SK-N-SH treated with all-trans-retinoic acid at 6 μM for 48 hours (cell line): ENCODE measurements at places on chromosomes 1 and 21.

GRCh38 chr1:218526198-218526580, 181.1 kb downstream of the TGFB2 start:
- no peak for ATAC-seq

DNA sequence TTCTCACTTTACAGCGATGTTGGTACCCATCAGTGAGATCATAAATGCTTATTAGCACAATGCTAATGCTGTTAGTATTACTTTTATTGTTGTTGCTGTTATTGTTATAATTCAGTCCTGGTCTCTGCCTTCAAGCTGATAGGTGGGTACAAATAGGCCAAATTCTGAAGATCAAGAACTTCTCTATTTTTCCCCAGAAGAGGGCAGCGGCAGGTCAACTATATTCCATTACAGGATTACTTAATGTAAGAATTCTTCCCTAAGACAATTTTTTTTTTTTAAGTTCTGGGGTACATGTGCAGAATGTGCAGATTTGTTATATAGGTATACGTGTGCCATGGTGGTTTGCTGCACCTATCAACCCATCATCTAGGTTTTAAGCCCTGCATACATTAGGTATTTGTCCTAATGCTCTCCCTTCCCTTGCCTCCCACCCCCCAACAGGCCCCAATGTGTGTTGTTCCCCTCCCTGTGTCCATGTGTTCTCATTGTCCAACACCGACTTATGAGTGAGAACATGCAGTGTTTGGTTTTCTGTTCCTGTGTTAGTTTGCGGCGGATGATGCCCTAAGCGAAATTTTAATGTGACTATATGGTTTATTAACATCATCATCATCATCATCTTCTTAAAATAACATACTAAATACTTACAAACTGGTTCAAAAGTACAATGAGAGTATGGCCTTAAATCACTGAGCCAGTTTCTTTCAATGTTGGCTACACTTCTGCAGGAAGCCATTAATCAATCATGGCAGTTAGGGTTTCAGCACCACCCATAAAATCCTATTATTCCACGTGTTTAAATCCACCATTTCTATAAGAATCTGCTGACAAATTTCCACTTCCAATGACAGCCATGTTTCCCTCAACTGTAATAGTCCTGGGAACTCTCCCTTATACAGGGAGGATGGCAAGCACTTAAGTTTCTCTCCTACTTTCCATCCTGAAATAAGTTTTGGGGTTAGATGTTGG, 19.2 kb downstream of the SLC19A2 start:
- ATAC-seq: peak; percentile 94

- ATAC-seq: no peak
Measured at GRCh38 chr1:56533621-56534020, 45.7 kb downstream of the PLPP3 start.

DNA sequence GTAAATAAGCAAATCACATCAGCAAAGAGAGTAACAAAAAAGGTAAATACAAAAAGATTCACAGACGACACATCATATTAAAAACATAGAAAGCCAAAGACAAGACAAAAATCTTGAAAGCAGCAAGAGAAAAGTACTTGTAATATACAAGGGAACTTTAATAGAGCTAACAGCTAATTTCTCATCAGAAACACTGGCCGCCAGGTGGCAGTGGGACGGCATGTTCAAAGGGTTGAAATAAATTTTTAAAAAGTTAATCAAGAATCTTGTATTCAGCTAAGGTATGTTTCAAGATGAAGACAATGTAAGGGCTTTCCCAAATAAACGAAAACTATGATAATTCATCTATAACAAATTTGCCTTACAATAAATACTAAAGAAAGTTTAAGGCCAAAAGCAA, 358.1 kb downstream of the LRRIQ3 start:
- no peak for ATAC-seq

DNA sequence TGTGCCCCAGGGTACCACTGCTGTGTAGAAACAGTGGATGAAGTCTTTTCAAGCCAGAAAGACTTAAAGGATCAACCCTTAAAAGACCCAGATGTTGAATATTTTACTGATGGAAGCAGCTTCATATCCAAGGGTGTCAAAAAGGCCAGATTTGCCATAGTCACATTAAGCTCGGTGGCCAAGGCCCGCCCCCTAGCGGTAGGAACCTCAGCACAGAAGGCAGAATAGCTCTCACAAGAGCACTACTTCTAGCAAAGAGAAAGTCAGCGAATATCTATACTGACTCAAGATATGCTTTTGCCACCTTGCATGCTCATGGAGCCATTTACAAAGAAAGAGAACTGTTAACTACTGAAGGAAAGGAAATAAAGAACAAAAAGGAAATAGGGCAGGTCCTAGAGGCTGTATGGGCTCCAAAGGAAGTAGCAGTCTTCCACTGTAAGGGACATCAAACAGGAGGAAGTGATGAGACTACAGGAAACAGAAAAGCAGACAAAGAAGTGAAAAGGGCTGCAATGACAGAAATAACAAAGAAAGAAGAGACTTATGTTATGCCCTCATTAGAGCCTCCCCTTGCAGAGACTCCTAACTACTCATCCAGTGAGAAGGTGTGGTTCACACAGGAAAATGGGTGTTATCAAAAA, 90.5 kb downstream of the LIPI start:
- ATAC-seq: peak; percentile 87

DNA sequence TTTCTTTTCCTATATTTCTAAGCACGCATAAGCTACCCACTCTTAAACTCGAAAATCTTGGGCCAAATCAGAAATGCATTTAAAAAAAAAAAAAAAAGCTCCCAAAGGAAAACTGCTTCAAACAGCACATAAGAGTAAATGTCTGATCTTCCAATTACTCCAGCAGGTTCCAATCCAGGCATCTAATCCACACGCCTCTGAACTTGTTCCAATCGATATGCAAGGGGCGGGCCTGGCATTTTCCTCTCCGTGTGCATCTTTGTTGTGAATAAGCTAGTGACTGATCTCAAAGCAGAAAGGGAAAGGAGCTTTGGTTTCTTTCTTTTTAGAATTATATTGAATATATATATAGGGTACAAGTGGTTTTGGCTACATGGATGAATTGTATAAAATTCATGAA, 365.5 kb downstream of the PRDM2 start:
- no peak for ATAC-seq

DNA sequence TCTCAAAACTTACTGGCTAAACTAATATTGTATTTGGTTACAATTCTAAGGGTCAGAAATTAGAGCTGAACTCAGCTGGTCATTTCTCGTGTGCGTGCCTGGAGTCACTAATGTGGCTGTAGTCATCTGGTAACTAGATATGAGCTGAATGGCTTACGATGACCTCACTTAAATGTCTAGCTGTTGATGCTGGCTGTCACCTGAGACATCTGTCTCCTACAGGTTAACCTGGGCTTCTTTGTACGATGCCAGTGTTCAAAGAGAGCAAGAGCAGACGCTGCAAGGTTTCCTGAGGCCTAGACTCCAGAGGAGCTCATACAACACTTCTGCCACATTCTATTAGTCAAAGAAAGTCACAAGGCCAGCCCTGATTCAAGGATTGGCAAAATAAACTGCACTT, 17.1 kb upstream of the ALG6 start:
- ATAC-seq: no peak

DNA sequence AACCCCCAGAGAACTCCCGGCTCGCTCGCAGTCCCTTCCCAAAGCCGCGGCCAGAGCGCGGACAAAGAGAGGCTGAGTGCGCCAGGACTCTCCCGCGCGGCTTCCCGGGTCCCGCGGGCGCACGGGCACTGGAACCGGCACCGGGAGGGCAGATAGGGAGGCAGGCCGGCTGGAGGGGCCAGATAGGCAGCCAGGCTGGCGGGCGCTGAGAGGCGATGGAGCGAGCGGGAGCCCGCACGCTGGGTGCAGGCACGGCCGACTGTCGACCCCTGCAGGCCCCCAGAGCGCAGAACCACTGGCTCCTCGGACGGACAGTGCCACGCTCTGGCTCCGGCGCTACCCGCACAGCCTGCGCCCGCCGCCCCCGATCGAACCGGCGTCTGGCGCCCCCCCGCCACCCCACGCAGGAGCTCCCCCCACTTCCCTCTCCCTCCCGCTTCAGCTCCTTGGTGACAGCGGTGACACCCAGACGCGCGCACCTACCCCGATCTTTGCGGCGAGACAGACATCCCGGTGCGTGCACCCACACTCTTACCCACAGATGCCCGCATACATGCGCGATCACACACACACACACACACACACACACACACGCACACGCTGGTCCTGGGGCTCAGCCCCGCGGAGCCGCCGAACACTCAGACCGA, 534 bp downstream of the SLC6A9 start:
- peak; percentile 71 for ATAC-seq

DNA sequence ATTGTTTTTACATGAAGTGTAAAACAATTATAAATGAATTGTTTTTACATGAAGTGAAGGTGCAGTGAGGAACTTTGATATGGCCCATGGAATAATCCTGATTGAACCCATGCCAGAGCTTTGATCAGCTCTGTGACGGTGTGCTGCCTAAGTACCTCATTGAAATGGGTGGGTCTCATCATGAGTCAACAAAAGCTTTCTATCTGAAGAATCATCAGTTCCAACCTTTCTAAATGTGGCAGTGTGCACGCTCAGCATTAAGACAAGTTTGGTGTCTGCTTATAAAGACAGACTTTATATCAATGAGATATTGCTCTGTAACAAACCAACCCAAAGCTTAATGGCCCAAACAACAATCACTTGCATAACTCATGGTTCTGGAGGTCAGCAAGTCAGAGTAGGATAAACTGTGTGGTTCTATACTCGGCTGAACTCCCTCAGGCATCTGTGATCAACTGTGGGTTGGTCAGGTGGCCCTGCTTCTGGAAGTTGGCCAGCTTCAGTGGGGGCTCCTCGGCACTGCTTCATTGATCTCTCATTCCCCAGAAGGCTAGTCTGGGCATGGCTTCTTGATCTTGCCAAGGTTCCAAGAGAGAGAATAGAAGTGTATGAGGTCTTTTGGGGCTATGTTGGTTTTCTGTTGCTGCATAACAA, 258.0 kb downstream of the LTN1 start:
- ATAC-seq: no peak

GRCh38 chr21:27817074-27817473, 850.2 kb upstream of the ADAMTS5 start:
- ATAC-seq: no peak

DNA sequence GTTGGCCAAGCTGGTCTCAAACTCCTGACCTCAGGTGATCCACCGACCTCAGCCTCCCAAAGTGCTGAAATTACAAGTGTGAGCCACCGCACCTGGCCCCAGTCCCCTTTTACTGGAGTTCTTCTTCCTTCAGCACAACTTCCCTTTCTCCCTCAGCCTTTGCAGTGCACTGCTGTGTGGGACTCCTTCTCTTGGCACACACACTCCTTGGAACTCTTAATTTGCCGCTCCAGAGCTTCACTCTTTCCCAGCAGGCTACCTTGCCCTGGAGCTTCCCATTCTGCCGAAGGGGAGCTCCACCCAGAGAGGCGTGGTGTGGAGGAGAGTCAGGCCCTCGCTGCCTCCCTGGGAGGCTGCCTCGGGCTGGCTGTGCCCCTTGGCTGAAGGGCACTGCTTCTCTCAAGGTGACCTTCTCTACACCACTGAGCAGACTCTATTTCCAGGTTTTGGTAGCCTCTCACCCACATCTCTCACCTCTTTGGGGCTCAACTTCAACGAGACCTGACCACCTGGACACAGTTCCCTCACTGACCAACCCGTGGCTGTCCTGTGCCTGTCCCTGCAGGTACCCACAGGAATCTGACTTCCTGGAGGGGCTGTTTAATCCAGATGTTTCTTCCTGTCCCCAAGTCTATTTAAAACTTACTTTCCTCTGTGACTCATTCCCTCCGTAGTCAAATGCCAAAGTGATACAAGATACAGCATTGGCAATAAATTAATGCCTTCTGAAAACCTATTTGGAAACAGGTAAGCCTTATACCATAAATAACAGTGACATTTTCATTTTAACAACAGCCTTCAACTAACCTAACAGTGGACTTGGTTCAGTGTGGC, 227.3 kb upstream of the KIAA0040 start:
- no peak for ATAC-seq

DNA sequence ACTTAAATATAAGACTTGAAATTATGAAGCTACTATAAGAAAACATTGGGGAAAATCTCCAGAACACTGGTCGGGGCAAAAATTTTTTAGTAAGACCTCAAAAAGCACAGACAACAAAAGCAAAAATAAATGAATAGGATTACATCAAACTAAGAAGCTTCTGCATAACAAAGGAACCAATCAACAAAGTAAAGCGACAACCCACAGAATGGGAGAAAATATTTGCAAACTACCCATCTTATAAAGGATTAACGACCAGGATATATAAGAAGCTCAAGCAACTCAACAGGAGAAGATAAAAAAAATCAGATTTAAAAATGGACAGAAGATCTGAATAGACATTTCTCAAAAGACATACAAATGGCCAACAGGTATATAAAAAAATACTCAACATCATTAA, 19.1 kb downstream of the UCHL5 start:
- ATAC-seq: no peak

- ATAC-seq: no peak
Measured at GRCh38 chr1:151849126-151849525, 4.4 kb downstream of the THEM5 start.

DNA sequence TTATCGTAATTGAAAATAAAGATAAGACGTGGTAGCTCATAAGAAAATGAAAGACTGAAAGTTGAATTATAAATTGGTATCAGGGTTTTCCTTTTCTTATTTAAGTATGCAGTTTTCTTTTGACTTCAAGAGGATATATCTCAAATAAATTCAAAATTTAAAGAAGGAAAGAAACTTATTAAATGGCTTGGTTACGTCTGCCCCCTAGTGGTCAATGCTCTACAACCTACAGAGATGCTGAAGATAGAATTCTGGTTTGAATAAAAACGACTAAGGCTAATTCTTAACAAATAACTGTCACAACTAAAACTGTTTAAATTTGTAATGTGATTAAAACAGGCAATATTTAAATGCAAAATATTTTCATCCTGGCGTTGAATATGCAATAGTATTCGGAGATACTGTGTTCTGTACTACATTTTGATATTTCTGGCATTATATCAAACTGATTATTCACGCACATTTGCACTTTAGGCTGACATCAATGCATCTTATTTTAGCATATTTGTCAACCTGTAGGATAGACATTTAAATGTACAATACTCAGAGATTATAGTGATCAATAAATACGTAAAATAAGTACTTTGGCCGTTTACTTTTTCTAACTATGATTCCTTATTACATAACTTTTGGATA, 26.8 kb downstream of the IFI44 start:
- peak; percentile 78 for ATAC-seq

DNA sequence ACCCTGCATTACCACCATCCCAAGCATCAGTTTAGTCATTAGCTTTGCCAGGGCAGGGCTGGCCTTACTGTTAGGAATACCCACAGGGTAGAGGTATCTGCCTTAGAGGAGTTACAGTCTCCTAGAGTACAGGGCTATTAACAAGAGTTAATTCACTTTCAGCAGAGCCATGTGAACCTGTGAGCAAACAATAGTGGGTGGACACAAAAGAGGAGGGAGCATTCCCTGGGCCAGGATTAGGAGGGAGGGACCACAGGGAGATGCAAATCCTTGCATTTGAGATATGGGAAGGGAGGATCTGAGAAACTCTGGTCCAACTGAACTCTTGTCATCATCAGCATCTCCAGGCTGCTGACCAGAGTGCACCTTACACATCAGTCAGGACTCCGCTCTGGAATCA, 51.1 kb upstream of the IGSF21 start:
- ATAC-seq: no peak
